ENCODE measurements at places on chromosomes 6 and 20. TPM values are rescaled to one million over a fixed set of nuclear protein-coding genes. Genes with fewer than 3 reads are reported as not detected.

DNA sequence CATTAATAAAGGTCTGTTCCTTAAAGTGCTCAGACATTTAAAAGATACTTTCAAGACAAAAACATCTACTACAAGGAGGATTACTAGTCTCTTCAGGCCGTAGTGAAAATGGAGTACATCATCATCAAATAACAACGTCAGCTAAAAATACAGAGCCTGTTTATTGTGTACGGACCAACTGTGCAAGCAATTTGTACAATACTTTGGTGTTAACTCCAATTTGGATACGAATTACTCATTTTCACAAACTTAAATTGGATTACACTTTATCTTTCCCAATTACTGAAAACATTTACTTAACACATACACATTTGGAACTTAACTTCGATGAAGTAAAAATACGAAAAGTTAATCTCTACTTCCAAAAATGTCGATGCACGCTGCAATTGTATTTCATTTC lies 802 bp downstream of the CYP39A1 start:
- H3K4me1 ChIP-seq, result no peaks in the 10 kb centered on the region
- peak overlapping the region; percentile 85 for H3K27ac ChIP-seq
- H3K4me3 ChIP-seq, result peak overlapping the region; percentile 94
- no peak for DNase-seq
- no peaks in the 10 kb centered on the region for H3K27me3 ChIP-seq
- H3K36me3 ChIP-seq, result no peaks in the 10 kb centered on the region

- no peak overlapping the region for H3K27ac ChIP-seq
- no peak for DNase-seq
- no peaks in the 10 kb centered on the region for H3K4me1 ChIP-seq
- no peaks in the 10 kb centered on the region for H3K36me3 ChIP-seq
Observed at GRCh38 chr6:155100087-155100486, 105.0 kb downstream of the TIAM2 start.

GRCh38 chr20:58636396-58636982 lies 14.6 kb upstream of the STX16 start:
- no peak for DNase-seq
- no peaks in the 10 kb centered on the region for H3K4me1 ChIP-seq
- no peak overlapping the region for H3K4me3 ChIP-seq

Gene MCHR2
- total RNA-seq, result not detected
